ENCODE measurements at places on chromosomes 7 and 10.

DNA sequence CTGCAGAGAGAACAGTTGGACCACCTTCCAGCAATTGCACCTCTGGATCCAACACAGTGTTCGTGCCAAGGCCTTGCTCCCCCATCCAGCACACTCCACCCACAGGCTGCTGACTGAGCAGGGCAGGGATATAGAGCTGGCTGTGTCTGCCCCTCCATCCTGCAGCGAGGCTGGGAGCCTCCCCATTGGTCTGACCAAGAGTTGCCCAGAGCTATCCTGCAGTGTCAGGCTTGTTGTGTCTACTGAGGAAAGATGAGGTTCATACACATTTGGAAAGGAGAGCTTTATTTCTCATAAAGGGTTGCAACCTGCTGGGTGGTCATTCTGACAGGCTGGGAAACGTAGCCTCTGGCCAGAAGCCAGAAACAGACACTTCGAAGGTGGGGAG lies 27.1 kb downstream of the PRF1 start:
- DNase-seq: no peak

GRCh38 chr7:4962872-4963775 lies 4.1 kb upstream of the MMD2 start:
- no peak for DNase-seq

- DNase-seq: no peak
Measured at GRCh38 chr7:2354939-2355704, 495 bp downstream of the EIF3B start.

- DNase-seq: no peak
Measured at GRCh38 chr7:27156916-27157701, 634 bp upstream of the HOXA7 start.

GRCh38 chr7:64888561-64888900 lies 14.5 kb upstream of the ZNF273 start:
- no peak for DNase-seq

DNA sequence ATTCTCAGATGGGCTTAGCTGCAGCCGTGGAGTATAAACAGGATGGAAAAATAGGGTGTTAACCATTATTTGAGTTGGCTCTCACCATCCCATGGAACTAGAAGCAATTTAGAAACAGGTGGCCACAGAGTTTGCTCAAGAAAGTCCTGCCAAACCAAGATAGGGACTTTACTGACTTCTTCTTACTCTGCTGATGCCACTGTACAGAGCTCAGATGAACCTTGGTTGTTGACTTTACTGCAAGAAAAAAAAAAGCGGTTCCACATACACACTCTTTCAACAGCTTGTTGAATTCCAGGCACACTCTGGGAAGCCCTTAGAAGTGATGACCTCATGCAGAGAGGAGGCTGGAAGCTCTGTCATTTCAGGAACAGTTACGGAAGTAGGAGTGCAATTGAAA lies 753.4 kb downstream of the NRG3 start:
- no peak for DNase-seq

- no peak for DNase-seq
Measured at GRCh38 chr7:75979759-75980429, 14.5 kb downstream of the TMEM120A start.

DNA sequence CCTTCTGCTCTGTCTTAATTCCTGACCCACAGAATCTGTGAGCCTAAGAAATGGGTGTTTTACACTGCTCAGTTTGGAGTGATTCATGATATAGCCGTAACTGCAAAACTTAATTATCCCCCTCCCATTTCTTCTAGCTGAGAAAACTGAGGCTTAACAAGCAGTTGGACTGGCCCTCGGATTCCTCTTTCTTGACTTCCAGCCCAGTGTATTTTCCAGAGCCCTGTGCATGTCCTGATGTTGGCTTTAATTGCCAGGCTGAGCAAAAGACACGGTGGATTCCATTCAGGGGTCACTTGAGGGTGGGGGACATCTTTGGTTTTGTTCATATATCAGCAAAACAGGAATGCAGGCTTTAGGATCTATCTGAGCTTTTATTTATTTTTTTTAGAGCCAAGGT lies 489.8 kb downstream of the TYW1 start:
- DNase-seq: no peak

DNA sequence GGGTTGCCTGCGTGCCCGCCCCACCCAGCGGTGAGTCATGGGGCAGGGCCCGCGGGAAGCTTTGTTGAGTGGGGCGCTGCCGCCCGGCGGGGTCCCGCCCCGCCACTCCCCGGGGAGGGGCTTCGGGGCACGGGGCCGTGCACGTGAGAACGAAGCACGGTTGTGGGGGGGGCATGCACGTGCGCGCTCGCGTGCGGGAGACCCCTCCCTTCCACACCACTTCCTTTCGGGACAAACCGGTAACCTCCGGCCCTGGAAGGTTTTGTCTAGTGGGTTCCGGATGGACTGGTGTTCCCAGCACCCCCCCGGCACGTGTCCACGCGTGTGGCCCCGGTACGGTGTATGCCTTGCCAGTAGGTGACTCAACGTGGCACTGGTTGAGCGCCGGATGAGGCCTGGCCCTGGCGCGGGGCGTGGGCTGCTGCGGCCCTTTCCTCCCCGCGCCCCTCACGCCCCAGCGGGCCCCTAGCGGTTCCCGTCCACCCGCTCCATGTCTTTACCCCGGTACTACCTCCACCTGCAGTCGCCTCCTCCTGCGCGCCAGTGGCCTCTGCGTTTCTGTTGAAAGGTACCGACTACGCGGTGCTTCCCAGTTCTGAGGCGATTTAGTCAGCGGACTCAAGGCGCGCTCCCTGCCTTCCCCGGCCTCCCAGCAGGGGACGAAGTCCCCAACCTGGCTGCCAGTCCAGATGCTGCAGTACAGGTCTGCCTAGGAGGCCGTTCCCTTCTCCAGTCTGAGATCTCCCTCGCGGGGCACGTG lies 3.1 kb downstream of the ADIRF start:
- peak; percentile 93 for DNase-seq

GRCh38 chr10:13717936-13718772 lies 131.4 kb downstream of the PRPF18 start:
- peak; percentile 28 for DNase-seq

DNA sequence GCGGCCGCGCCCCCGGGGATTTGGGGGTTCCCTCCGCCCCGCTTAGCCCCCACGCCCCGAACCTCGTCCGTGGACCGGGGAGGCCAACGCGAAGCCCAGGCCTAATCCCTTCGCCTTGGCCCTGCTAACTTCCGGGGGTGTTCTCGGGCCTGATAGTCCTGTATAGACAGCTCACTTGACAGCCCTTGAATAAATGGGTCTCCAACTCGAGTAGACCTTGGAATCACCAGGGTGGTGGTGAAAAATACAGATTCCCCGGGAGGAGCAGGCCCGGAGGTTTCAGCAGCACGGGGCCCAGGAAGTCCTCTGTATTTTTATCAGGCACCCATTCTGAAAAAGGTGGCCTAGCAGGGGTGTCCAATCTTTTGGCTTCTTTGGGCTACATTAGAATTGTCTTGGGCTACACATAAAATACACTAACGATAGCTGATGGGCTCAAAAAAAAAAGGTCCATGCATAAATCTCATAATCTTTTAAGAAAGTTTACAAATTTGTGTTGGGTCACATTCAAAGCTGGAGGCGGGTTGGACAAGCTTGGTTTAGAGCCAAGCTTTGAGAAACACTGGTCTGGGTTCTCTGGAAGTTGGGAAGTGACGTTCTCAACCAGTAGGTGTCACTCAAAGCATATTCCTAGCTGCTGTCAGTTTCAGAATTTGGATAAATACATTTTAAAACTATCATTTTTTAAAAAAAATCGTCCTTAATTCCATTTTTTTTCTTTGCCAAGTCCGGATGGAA lies 221.7 kb downstream of the PHTF2 start:
- DNase-seq: peak; percentile 47

DNA sequence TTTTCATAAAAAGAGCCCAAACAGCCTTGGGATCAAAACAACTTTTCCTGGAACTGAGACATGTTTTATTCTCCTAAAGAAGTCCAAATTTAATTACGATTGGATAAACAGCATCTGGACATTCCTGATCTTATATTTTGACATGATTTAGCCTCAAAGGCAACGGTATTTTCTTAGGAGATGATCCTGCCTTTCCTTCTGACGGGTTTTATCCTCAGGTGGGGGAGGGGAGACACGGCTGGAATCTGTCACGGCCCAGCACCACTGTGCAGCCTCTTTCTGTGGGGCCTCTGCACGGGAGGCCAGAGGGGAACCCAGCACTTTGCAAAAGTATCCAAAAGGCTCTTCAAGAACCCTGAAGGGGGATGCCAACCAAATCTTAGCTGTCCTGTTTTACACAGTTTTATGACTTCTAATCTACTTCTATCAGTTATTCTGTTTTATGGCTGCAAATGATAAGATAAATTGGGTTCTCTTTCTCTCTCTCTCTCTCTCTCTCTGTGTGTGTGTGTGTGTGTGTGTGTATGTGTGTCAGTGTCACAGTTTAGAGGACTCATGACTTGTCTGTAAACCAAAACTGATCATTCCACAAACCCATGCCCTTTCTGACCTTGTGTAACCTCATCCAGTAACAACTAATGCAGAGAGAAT lies 321.1 kb upstream of the NPVF start:
- DNase-seq: no peak

DNA sequence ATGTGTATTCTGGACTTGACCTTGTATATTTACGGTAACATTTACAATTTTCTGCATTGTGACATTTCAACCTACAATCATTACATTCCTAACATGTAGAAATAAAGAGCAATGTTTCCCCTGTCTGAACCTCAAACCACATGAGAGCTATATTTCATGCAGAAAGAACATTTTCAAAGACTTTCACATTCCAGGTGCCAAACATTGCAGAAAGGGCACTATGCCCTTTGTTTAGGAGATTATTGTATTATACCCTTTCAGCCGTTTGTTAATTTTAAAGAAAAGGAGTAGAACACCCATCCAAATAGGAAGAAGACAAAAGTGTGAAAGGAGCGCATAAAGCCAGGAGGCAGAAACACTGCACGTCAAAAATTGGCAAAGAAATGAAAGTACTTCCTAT lies 260.4 kb downstream of the RELN start:
- DNase-seq: no peak

DNA sequence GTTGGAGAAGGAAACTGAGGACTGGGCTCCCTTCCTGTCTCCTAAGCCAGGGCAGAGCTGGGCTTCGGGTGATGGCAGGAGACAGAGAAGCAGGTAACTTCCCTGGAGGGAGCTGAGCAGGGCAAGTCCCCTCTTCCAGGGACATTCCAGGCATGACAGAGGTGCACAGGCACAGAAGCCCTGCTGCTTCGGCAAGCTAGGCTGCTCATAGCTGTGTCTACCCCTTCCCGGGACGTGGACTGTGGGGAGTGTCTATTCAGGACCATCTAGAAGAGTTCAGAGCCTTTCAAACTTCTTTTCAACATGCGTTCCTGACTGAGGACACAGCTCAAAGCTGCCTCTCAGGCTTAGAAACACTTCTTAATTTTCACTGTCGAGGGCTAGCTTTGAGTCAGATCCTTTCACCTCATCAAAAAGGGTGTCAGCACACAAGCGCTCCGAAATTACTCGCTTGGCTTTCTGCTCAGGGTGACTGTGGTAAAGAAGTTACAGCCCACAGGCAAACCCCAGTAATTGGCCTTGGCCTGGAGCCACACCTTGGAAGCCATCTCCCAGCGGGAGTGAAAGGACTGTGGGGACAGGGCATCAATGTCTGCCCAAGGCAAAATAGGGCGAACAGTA lies 63.7 kb upstream of the STEAP1B start:
- no peak for DNase-seq

GRCh38 chr7:18547509-18548187 lies 52.1 kb downstream of the HDAC9 start:
- DNase-seq: no peak

- no peak for DNase-seq
Measured at GRCh38 chr7:50723173-50723572, 59.5 kb downstream of the GRB10 start.

DNA sequence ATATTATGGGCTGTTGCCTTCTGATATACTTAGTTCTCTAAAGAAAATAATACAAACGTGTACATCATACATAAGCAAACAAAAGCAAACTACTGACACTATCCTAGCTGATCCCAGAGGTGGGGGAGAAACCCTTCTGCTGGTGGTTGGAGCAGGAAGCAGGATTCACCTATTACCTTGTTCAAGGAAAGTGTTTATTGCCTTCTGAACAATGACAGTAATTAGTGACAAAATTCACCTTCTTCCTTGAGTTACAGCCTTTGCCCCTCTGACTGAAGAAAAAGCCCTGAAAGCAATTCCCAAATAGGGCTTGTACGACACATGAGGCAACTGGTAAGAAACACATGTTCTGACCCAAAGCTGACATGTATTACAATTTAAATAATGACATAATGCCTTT lies 118.8 kb upstream of the AKR1E2 start:
- DNase-seq: no peak

DNA sequence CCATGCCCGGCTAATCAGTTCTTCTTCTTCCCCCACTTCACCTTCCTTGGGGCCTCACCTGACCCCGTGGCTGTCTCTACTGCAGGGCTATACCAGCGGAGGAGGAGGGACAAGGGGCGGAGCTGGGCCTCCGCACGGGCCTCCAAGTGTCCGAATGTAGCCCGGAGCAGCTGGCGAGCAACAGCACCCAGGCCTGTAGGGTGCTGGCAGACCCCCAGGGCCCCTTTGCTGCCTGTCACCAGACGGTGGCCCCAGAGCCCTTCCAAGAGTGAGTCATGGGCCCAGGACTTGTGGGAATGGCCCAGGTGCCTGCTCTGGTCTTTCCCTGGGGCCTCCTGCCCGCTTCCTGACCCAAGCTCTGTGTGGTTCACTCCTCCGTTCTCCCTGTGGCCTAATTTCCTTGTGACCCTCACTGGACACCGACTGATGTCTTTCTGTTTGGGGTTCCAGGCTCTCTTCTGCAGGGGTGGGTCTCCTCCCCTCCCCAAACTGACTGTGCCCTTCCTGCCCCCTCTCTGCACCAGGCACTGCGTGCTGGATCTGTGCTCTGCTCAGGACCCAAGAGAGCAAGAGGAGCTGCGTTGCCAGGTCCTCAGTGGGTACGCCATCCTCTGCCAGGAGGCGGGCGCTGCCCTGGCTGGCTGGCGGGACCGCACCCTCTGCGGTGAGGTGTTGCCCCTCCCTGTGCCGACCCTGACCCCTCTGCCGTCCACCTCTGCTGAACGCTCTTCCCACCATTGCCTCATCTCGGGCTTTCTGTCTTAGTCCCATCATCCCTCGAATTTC lies 35.2 kb downstream of the EPHB4 start:
- DNase-seq: no peak

DNA sequence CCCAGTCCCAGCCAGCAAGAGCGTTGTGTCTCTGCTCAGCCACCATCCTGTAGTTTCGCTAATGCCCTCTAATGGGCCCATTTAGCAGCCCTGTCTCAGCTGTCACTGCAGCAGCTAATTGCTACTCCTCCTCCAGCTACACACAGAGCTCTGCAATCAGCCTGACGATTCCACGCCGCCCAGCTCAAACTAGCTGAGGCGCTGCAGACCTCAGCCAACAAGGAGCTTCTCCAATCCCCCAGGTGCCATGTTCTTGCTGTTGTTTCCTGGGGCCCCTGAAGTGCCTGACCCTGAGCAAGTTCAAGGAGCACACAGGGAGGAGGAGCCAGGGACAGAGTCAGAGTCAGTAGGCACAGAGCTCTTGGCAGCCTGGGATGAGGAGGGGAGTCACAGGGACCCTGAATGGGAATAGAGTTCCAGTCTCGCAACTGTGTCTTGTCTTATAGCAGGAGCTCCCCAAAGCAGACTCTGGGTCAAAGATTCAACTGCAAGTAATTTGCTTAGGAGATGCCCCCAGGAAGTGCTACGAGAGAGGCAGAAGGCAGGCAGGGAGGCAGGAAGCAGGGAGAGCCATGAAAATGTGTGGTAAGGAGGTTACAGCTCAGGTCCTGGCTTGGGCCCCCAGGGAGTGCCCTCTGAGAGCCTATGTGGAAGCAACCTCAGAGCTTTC lies 135.8 kb upstream of the UNC5B start:
- DNase-seq: no peak

GRCh38 chr10:122740640-122741039 lies 41.0 kb upstream of the C10orf120 start:
- no peak for DNase-seq

GRCh38 chr10:34656661-34657060 lies 158.4 kb downstream of the PARD3 start:
- no peak for DNase-seq
